ENCODE measurements at places on chromosomes 6 and 20.

DNA sequence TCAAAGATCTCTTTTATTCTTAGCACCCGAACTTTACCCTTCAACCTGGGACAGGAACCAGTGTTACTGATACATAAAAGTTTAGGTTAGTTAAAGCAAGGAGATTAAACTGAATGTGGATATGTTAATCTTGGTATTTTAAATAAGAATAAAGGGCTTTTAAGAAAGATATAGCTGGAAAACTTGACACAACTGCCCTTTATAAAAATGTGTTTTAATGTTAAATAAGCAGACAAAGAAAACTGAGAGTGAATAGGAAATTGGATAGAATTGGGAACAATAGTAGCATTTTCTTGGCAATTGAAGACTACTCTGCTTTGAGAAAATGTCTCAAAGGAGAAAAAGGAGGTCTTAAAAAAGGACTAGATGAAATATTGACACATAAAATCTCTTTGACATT is 45.9 kb upstream of the CRISP1 start:
- DNase-seq: no peak

DNA sequence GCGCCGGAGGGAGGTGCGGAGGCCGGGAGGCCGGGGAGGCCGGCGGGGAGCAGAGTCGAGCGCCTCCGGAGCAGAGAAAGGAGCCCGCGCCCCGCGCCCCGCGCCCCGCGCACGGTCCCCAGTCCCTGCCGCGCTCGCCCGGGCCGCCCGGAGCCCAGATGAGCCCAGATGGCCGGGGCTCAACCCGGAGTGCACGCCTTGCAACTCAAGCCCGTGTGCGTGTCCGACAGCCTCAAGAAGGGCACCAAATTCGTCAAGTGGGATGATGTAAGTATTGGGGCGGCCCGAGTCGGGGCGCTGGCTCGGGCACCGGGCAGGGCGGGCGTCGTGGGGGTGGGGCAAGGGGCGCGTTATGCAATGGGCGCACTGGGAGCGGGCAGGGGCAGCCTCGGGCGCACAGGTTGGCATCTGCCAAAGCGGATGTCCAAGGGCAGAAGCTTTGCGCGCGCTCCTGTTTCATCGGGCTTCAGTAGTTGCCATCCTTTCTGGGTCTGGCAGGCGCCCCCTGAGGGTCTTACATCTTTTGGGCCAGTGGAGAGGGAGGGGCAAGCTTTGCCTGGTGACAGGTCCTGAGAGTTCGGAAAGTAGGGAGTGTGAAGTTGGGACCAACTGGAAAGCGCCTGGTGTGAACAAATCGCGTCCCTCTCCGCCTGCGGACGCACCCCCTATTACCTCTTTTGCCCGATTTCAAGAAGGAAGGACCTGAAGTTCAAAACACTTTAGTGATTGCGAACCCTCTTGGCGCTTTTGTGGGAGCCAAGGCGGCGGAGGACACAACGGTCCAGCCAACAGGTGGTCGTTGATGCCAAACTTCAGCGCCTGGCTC is 631 bp downstream of the PLCB1 start:
- DNase-seq: no peak

DNA sequence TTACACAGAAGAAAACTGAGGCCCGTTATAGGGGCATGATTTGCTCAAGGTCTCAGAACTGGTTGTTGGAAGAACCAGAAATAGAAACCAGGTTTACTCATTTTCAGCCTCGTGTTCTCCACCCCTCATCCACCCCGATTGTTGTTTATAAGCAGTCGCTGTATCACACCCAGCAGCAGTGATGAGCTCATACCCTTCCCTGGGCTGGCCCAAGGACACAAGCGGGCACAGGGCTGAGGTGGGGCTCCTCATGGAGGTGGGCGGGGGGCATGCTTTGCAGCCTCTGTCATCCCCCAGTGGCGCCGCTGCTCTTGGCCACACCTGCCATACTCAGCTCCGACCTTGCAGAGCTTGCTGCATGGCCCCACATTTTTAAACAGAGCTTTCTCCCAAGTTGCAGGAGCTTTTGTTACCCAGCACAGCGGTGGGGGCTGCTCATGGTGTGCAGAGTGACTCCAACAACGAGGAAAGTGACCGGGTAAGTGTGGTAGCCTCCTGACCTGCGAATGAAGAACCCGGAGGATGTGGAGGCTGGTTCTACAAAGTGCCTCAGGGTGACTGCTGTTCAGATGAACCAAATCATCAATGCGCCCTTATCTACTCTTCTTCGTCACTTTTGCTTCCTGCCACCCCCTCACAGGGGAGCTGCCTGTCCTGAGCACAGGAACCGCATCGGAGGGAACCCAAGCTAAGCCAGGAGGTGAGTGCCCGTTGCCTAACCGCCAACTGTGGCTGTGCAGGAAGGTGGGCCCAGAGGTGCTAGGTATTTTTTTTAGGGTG is 43.6 kb upstream of the NKX2-2 start:
- DNase-seq: no peak

- DNase-seq: no peak
Observed at GRCh38 chr6:130128326-130128725, 94.4 kb downstream of the SAMD3 start.

DNA sequence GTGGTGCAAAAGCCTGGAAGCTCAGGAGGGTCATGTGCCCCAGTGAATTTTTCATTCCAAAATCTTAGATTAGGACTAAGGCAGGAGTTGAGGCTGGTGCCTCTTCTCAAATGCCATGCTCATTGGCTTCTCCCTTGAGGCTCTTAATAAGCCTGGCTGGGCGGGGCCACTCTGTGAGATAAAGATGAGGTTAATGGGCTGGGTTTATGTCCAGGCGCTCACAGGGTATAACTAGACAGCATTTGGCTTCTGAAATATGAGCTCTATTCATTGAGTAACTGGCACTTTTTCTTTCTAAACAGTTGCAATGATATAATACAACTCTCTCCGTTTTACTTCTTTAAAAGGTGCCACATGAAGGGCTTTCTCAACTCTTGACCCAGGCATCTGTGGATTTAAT is 156.3 kb downstream of the SCML4 start:
- no peak for DNase-seq

- no peak for DNase-seq
Observed at GRCh38 chr6:138593909-138594757, 94.8 kb upstream of the NHSL1 start.

- no peak for DNase-seq
Observed at GRCh38 chr20:56433880-56434255, 21.8 kb downstream of the CASS4 start.

DNA sequence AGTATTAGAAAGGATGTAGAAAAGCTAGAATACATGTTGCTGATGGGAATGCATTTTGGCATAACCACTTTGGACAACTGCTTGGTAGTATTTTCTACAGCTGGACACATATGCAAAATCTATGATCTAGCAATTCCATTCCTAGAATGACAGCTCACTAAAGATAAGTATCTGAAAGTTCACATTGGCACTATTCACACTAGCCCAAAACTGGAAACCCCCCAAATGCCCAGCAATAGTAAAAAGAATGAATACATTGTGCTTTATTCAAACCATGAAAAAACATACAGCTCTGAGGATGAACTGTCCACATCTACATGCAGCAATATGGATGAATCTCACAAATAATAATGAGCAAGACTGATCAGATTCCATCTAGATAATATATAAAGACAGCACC is 79.0 kb downstream of the PPP1R3G start:
- no peak for DNase-seq

- DNase-seq: no peak
Observed at GRCh38 chr20:19970256-19970765, 46.9 kb upstream of the NAA20 start.

- no peak for DNase-seq
Observed at GRCh38 chr20:43325926-43326325, 131.8 kb upstream of the SRSF6 start.

DNA sequence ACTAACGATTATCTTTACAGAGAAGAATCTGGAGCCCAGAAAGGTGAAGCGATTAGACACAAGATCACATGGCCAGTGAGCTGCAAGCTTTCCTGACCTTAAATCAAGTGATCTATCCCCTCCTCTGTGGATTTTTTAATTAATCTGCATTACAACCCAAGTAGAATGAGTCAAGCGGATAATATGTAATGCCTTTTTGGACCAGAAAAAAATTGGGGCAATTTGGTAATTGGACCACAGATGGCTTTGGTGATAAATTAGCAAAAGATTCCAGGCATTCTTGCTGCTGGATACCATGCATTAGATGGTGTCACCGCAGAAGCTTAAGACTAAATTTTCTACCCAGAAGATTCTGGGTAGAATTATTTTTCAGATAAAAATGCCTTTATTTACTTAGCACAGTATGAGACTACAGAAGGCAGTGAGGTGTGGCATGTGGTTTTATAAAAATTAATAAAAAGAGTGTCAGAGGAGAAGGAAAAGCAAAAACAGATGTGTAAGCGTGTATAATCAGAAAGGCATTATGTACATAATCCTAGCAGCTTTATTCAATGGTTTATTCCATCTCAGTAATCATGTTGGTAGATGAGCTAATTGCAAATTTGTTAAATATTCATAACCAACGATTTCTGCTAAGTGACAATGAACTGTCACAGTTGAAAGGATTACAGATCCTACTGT is 53.9 kb upstream of the PCSK2 start:
- no peak for DNase-seq

- DNase-seq: no peak
Observed at GRCh38 chr20:1322511-1323245, 6.3 kb downstream of the SDCBP2 start.

- DNase-seq: no peak
Observed at GRCh38 chr20:8933381-8933807, 135.5 kb upstream of the PLCB4 start.

DNA sequence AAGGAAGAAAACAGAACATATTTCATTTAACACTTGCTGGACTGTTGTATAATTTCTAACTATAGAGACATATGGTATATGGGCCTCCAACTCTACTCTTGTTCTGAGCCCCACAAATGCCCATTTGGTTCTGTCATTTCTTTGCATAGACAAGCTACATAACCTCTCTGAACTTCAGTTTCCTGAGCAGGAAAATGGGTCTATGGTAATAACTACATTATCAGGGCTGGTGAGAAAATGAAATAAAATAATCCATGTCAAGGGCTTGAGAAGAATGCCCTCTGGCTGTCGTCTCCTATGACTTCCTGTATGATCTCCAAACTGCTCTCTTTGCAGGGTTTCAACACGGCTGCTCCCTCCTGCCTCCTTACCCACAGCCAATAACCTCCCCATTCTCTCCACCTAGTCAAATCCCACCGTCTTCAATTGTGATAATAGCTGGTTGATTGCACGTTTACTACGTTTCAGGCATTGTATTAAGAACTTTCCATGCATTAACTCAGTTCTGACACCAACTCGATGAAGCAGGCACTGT is 12.0 kb downstream of the ZCCHC3 start:
- DNase-seq: no peak

DNA sequence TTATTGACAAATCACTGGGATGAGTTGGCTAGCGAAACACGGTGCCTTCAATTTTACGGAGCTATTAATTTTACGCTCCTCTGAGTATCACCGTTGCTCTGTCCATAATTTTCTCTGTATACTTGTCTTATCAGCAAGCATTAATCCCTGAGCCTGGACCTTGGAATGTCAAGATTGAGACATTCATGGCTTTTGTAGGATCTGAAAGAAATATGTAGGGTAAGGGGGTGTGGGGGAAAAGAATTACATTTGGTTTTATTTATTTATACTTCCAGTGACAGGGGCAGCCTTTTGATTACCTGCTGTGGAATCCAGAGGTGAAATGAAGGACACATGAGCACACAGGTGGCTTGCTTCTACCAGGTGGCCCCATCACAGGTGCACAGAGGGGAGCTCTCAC is 46.6 kb downstream of the DTD1 start:
- no peak for DNase-seq

DNA sequence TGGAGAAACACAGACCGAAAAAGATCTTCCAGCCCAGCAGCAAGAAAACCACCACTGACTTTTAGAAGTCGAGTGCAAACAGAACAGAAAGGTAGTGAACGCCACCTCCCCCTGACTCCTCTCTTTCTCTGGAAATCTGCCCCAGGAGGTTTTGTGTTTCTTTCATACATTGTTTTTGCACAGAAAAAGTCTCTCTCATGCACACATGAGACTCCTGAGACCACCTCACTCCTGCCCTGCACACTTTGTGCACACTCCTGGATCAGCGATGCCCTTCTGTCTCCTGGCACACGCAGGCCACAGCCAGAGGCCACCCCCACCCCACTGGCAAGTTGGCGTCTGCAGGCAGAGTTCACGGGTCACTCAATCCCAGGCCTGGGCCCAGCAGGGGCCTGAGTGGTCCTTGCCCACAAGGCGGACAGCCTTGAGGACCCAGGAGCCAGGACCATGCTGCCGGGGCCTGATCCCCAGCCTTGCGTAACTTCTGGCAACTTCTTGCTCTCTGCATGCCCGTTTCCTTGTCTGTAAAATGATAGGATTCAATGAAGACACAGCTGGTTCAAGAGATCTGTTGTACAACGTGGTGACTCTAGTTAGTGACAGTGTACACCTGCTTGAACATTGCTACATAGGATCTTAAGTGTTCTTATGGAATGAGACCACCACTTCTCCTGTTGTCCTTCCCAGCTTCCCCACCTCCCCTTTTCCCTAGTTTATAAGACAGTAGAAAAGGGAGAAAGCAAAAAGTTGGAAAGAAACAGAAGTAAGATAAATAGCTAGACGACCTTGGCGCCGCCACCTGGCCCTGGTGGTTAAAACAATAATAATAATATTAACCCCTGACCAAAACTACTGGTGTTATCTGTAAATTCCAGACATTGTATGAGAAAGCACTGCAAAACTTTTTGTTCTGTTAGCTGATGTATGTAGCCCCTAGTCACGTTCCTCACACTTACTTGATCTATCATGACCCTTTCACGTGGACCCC is 30.2 kb upstream of the CST7 start:
- no peak for DNase-seq

- no peak for DNase-seq
Observed at GRCh38 chr20:51695574-51696303, 72.5 kb downstream of the ATP9A start.

DNA sequence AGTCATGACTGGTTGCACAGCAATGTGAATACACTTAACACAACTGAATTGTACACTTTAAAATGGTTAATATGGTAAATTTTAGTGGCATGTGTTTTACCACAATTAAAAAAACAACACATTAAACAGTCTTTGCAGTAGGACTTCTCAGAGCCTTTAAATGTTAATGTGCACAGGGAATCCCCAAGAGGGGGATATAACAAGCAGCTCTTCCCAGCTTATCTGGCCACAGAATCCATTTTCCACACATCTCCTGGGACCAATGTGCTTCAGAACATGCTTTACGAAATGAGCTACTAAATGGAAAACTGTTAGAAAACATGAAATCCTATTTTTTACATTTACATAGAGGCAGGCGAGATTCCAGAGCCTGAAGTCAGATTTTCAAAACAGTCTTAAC is 44.4 kb downstream of the FYN start:
- no peak for DNase-seq

GRCh38 chr6:145743332-145743731 is 8.0 kb upstream of the EPM2A start:
- no peak for DNase-seq

GRCh38 chr6:7590918-7591302 is 912 bp downstream of the SNRNP48 start:
- DNase-seq: no peak

DNA sequence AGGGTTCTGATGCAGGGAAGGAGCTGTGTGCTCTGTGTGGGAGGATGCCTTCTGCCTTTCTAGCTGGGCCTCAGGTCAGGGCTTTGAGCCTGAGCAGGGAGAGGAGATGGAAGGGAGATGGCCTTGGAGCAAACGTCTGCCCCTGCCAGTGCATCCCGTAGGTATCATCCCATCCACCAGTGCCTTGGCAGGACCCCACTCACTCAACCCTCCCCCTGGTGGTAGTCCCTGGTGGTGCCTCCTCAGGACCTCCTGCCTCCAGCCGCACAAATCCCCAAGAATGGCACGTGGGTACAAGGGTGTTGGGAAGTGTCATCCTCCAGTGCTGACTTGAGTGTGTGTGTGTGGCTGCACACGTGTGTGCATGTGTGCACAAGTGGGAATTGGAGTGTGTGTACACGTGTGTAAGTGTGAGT is 23.1 kb upstream of the MICB start:
- no peak for DNase-seq
